Stromal cell of bone marrow (primary cell): ENCODE measurements at places on chromosomes 1 and 21.

DNA sequence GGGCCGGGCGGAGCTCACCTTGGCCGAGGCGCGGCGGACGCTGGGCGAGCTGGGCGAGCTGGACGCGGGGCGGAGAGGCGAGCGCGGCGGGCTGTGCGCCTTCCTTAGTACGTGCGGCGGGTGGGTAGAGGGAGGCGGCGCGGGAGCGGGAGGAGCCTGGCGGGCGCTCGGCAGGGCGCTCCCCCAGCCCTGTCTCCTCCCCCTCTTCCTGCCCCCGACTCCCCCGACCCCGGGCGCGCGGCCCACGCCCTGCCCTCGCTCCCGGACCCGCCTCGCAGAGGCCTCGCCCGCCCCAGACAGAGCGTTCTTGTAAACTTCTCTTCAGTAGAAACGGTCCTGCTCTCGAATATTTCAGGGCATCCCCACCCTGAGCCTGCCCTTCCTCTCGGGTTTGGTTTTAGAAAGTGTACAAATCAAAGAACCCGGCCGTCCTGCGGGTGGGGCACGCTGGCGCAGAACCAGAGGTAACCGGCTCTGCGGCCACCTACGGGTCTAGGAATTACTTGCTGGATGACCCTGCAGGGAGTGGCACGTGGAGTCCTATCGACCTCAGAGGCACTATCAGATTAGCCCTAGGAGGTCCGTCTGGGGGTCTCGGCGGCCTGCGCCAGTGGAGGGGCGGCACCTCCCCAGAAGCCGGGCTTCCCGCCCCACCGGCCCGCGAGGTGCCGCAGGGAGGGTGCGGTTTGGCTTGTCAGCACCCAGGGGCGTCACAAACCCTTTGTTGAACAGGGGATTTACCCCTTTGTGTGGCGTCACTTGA, at the start of gene S100A10:
Gene S100A10 (minus strand): TSS at position 126 of the 763 bp plus-strand sequence. CDS start 7,629 bp downstream, outside the sequence.
- DNase-seq, result peak; percentile 71

DNA sequence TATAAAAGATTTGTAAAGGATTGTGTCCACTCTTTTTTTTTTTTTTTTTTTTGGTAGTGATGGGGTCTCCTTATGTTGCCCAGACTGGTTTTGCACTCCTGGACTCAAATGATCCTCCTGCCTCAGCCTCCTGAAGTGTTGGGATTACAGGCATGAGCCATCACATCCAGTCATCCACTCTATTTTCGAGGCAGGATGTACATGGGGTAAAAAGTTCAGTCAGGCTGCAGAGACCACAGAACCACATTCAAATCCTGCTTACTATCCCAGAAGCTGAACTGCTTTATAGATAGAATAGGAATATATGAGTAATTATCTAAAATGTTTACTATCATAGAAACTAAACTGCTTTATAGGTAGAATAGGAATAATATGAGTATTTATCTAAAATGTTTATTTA, 26.0 kb upstream of the KCNK2 start:
- peak; percentile 65 for DNase-seq

DNA sequence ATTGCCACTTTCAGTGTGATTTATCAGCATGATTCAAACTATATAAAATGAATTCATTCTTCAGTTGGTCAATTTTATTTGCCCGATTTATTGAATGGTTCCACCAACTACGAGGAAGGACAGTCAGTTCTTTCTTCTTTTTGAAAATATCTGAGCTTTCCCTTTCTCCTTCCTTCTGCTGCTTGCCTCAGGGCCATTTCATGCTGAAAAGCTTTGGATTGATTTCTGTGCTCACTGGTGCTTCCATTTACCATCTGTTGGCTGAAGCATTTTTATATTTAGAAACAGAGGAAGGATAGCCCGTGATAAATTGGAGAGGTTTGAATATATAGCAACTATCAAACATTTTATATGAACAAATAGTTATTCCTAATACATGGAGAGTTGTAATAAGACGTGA, 68.9 kb upstream of the ADAMTS5 start:
- no peak for DNase-seq

DNA sequence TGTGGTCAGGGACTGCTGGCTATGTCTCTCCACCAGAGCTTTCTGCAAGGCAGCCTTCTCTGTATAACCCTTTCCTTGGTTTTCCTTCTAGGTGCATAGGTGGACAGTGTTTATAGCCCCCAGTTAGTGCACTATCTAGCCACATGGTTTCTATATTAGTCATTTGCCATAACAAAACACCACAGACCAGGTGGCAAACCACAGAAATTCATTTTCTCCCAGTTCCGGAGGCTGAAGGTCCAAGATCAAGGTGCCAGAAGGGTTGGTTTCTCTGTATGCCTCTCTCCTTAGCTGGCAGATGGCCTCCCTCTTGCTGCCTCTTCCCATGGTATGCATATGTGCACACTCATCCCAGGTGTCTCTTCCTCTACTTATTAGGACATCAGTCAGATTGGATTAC, 106.4 kb downstream of the KAZN start:
- DNase-seq, result no peak

DNA sequence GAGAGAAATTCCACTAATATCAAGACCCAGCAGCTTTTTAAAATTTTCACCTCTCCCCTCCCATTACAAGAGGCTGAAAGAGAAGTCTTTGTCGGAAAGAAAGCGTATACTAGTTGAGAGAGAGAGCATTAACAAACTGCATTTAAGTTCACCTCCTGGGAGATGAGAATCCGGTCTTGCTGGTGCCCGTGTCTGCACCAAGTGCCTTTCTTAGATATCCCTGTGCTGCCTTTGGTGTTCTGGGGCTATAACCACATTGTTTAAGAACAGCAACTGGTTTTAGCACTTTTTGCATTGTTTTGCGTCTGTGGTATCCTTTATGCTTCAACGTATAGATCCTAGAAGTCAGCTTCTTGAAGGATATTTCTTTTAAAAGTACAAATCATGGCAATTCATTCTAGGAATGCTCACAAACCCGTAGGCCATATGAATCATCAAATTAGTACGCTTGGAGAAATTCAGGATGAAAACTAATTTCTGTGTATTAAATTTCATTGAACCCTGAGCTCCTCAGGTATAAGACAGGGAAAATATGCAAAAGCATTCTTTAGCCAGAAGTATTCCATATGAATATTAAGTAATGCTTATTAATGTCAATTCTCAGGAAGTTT, 3.4 kb upstream of the RPE65 start:
- DNase-seq, result no peak

DNA sequence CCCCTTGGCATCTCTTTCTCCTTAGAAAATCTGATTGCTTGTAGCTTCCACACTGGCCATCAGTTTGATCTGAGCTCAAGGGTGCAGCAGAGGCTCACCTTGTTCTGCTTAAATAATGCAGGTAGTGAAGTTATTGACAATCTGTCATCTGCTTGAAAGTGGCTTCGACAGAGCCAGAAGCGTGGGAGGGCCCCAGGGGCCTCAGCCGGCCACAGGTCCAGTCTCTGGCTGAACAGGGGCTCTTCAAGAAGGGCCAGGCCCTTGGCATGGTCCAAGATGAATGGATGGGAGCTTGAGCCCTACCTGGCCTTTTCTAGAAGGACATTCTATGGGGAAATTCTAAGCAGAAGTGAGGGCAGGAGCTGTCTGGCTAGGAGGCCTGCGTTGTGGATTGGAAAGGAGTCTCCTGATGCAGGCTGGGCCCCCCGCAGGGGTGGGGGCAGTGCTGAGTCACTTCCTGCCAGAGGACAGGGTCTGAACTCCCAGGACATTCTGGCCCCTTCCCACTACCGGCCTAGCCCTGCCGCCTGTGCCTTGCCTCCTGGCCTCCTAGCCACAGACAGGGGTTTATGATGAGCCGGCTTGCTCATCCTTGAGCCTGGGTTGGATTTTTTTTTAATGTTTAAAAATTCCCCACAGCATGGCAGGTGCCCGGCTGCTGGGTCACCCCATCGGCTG, 162.3 kb upstream of the VAMP3 start:
- no peak for DNase-seq

DNA sequence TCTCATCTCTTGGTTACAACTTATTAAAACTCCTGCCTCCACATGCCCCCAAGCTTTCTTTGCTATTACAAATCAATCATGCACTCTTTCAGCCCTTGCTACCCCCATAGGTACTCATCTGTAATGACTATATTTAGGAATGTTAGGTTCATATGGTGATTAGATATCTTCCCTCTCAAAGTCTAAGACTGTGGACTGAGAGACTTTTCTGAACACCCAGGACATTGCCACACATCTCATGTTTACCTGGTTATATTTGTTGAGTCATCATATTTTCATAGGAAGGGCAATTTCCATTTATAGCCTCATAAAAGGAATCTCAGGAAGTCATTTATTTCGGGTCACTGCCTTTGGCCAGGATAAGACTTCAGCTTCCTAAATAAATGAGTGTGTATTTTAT, 81.5 kb upstream of the LPGAT1 start:
- DNase-seq, result no peak

DNA sequence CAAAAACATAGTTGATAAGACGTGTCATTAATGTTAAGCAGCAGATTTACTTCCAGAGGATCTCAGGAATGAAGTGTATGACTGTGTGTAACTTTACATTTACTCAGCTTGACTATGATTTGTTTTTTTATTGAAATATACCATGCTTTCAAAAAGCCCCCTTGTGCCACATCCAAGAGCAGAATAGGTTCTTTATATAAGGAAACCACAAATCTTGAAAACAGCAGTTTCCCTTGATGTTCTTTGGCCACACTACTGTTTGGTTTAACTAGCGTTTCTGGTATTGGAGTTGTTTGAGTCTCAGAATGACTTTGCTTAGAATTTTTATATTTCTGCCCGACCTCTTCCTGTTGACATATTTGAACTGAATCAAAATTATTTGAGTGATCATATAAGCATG, 25.0 kb downstream of the LRRC8C start:
- DNase-seq, result no peak

GRCh38 chr1:23100074-23100748, 68.4 kb downstream of the LUZP1 start:
- peak; percentile 72 for DNase-seq

GRCh38 chr1:25758466-25759070, 41.4 kb upstream of the SELENON start:
- DNase-seq, result no peak
